ENCODE measurements at places on chromosomes 11 and 22.

DNA sequence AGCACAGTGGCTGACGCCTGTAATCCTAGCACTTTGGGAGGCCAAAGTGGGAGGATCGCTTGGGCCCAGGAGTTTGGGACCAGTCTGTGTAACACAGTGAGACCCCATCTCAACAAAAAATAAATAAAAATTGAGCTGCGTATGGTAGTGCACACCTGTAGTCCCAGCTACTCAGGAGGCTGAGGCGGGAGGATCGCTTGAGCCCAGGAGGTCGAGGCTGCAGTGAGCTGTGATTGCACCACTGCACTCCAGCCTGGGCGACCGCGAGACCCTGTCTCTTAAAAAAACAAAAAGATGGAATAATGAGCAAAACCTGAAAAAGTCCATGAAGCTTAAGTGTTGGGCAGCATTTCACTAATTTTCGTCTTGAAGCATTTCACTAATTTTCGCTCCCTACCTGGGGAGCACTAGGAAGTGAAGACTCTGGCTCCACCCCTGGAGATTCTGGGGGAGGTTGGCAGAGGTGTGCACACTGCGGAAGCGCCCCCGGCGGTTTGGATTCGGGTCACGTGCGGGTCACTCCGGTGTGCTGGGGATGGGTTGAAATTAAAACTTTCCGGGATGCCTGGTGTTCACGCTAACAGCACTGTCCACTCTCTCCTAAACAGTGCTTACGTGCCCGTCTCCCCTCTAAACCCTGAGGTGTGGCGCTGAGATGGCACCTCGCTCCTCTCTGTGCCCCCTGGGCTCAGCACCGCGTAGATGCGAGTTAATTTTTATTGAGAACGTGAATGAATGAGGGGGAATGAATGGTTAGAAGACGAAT is 906 bp upstream of the NAA40 start:
- no peak for DNase-seq

DNA sequence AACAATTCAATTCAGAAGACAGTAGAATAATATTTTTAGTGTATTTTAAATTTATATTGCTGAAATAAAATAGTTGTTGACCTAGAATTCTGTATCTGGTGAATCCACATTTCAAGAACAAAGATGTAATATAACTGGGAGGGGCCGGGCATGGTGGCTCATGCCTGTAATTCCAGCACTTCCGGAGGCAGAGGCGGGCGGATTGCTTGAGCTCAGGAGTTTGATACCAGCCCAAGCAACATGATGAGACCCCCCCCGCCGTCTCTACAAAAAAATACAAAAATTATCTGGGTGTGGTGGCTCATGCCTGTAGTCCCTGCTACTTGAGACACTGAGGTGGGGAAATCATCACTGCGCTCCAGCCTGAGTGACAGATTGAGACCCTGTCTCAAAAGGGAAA is 72.6 kb downstream of the CD82 start:
- no peak for DNase-seq

DNA sequence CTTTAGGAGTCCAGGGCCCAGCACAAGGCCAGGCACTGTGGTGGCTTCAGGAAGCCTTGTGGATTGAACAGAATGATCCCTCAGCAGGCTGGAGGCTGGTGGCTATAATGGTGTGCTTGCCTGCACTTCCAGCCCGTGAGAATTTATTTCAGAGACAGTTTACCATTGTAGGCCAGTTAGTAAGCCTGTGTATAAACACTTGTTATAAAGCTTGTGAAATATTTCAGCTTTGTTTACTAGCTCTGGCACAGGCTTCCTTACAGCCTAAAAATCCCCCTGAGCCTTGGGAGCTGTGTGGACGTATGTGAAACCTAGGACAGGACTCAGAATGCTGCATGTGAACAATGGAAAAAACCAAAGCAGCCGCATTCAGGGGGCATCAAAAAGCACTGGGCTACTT is 26.6 kb upstream of the ACER3 start:
- DNase-seq = no peak

- DNase-seq = no peak
Measured at GRCh38 chr22:43158778-43159483, 7.6 kb downstream of the TSPO start.

GRCh38 chr11:65429068-65429681 is 6.6 kb downstream of the NEAT1 start:
- peak; percentile 21 for DNase-seq

All from uterus (tissue), 4 donors.